ENCODE measurements at places on chromosomes 11 and 22. TPM values are rescaled to one million over a fixed set of nuclear protein-coding genes. Genes with fewer than 3 reads are reported as not detected.

DNA sequence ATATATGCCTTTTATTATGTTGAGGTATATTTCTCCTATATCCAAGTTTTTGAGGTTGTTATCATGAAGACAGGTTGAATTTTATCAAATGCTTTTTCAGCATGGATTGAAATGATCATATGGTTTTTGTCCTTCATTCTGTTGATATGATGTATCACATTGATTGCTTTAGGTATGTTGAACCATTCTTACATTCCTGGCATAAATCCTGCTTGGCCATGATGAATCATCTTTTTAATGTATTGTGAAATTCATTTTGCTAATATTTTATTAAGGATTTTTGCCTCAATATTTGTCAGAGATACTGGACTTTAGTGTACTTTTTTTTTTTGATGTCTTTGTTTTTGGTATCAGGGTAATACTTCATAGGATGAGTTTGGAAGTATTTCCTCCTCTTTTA lies 283.8 kb upstream of the C11orf87 start:
- H3K4me1 ChIP-seq, result no peaks in the 10 kb centered on the region
- no peak for DNase-seq
- H3K27me3 ChIP-seq, result no peaks in the 10 kb centered on the region
- no peaks in the 10 kb centered on the region for H3K36me3 ChIP-seq
- no peak overlapping the region for H3K27ac ChIP-seq

- H3K4me1 ChIP-seq, result peaks cover 15% of the 10 kb centered on the region
- H3K36me3 ChIP-seq, result no peaks in the 10 kb centered on the region
- peak overlapping the region; percentile 38 for H3K27ac ChIP-seq
- no peak overlapping the region for H3K4me3 ChIP-seq
Observed at GRCh38 chr22:40535642-40536041, 100.9 kb downstream of the MRTFA start.

DNA sequence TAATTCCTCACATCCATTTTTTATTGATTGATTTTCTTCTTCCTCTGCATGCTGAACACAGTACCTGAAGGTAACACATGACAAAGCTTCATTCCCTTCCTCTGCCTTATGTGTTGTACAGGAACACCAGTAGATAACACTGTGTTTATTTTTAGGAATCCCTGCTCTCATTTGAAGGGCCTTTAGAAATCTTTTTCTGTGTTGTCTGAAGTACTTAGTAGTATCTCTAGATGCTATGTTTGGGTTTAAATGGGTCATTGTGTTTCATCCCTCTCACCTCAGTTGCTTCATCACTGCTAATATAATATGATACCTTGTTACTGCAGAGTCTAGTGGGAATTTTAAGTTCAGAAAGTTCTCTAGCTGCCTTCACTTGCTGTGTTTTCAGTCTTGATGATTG lies 10.2 kb downstream of the MADD start:
- no peak for DNase-seq
- H3K27ac ChIP-seq, result no peak overlapping the region
- peaks cover 29% of the 10 kb centered on the region for H3K36me3 ChIP-seq
- no peaks in the 10 kb centered on the region for H3K27me3 ChIP-seq
- no peak overlapping the region for H3K4me3 ChIP-seq
- no peaks in the 10 kb centered on the region for H3K4me1 ChIP-seq

OR5B21 gene
- total RNA-seq, result not detected
